ENCODE measurements at places on chromosomes 2 and 18. TPM values are rescaled to one million over a fixed set of nuclear protein-coding genes. Genes with fewer than 3 reads are reported as not detected.

The COLEC11 gene
- 2.9 TPM for total RNA-seq

The ANO7 gene
- 187 TPM for total RNA-seq

- peak overlapping the region; percentile 12 for H3K27ac ChIP-seq
- DNase-seq: peak; percentile 48
- no peaks in the 10 kb centered on the region for H3K27me3 ChIP-seq
- peaks cover 6% of the 10 kb centered on the region for H3K4me1 ChIP-seq
- peak overlapping the region; percentile 3 for H3K4me3 ChIP-seq
Observed at GRCh38 chr2:9753665-9754531, 89.4 kb upstream of the TAF1B start.

GRCh38 chr2:49021271-49021670 lies 133.0 kb downstream of the FSHR start:
- H3K4me1 ChIP-seq: no peaks in the 10 kb centered on the region
- H3K27me3 ChIP-seq: no peaks in the 10 kb centered on the region
- no peak for DNase-seq
- no peak overlapping the region for H3K27ac ChIP-seq
- no peaks in the 10 kb centered on the region for H3K36me3 ChIP-seq

DNA sequence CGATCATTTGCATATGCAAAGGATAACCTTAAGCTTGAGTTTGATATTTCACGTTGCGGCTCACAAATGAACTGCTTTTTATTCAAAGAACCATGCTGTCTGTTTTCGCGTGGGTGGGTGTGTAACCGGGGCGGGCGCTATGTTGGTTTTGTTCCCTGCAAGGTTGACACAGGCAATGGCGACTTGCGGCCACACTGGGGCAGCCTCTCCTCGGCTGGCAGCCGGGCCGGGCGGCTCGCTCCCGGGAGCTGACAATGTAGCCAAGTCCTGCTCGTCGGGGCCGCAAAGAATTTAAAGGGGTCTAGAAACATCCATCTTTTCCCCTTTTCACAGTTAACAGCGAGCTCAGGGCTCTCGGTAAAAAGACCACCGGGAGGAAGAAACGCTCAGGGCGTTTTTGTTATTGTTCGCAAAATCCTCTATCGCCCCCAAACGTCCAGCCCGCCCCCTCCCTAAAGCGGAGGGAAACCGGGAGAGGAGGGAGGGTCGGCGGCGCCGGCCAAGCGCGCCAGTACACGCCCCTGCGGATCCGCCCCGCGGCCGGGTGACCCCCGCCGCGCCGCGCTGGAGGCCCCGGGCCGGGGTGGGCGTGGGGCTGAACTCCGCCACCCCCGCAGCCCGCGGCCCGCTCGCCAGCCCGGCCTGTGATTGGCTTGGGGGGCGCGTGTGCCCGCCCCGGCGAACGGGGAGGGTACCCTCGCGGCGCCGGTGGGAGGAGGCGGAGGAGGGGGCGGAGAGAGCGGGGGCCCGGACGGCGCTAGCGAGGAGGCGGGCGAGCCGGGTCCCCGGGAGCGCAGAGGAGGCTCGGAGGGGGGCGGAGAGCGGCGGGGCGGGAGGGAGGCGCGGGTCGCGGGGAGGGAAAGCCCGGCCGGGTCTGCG lies at the start of gene NEDD4L:
Gene NEDD4L (plus strand): TSS at position 736 of the 879 bp plus-strand sequence. CDS start 435 bp downstream, outside the sequence.
- no peaks in the 10 kb centered on the region for H3K27me3 ChIP-seq
- H3K36me3 ChIP-seq: no peaks in the 10 kb centered on the region
- peak; percentile 89 for DNase-seq
- peak within 1 kb of the TSS; percentile 89 for H3K4me3 ChIP-seq

Data from prostate gland (tissue), 2 donors.